ENCODE measurements at places on chromosomes 6 and 20.

- DNase-seq: no peak
Observed at GRCh38 chr20:10763112-10763511, 89.3 kb upstream of the JAG1 start.

DNA sequence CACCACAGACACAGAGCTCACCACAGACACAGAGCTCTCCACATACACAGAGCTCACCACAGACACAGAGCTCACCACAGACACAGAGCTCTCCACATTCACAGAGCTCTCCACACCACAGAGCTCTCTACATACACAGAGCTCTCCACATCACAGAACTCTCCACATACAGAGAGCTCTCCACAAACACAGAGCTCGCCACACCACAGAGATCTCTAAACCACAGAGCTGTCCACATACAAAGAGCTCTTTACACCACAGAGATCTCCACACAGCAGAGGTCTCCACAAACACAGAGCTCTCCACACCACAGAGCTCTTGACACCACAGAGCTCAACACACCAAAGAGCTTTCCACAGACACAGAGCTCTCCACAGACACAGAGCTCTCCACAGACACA lies 55.8 kb downstream of the ERMARD start:
- no peak for DNase-seq

- no peak for DNase-seq
Observed at GRCh38 chr6:107853230-107853629, 29.1 kb upstream of the SCML4 start.

DNA sequence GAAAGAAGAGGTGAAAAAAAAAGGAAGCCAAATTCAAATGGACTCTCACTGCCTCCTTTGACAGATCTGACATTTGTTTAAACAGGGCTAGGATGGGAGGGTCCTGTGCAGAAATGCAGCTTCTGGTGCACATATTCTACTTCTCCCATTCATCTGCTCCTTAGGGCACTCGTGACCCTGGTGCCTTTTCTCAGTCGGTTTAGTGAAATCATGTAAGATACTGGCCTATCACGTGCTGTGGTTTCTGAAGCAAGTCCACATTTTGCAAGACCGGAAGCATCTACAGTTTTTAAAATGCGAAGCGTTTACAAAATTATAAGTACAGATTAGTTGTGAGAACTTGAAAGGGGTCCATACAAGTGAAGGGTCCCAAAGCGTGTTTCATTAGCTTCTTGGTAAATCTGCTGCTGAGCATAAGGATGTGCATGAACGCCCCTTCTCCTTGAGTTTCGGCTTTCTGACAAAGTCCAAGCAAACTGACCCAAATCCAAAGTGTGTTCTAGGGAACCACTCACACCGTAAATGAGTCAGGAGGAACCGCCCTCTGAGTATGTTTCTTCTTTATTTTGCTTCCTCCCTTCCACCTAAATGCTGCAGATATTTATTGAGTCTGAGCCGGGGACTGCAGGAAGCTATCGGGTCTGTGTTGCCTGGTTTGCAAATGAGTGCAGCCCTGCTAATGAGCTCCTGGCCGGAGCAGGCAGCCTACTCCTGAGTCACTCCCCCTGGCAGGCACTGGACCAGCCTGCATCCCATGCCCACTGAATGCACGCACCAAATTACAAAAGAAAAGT lies 323.8 kb upstream of the JARID2 start:
- no peak for DNase-seq

DNA sequence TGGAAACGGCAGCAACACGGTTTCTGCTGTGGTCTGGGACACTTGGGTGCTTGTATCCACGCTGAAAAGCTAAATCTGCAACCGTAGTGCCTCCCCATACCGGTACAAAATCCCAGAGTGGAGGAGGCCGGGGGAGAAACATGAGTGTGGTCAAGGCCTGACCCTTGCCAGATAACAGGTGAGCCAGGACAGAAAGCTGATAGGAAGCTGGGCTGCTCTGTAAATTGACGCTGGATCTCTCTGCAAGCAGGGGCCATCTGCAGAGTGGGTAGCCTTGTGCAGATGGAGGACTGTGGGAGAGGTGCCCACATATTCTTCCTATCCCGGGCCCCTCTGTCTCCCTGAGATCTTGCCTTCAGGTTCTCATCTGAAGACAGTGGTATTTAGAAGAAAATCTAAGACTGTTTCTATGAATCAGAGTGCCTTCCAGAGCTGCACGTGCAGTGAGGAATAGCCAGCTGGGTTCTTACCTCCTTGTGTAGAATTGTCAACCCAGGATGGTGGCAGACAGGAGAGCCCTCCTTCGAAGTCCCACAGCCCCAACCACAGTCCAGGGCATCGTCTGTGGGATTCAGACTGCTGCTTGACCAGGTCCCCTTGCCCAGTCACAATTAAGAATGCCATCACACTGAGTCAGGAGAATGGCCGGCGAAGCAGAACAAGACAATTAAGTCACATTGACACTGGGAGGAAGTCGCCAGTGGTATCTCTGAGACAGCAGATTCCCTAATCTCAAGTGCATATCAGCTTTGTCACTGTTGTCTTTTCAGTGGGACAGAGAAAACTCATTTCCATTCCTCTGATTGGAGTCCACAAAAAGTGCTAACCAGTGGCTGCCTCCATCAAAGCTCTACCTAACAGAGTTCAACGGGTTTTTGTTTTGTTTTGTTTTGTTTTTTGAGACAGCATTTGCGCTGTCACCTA lies 100.0 kb upstream of the RIPOR2 start:
- no peak for DNase-seq

DNA sequence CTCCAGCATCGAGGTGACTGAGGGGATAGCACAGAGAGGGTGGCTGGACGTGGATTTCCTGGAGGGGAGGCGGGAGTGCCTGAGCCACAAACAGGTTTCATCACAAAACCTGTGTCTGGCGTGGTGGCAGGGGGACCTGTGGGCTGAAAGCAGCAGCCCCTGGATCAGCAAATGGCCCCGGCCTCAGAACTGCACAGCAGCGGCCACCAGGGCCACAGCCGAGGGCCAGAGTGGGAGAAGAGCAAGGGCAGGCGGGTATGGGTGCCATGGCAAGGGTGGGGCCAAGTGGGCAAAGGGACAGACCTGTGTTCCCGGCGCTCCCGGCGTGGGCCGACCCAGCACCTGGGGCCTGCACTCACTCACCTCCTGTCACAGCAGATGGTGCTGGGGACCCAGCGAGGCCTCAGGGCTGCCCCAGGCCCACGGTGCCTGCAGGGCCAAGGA lies 19.0 kb downstream of the NTSR1 start:
- DNase-seq: no peak

DNA sequence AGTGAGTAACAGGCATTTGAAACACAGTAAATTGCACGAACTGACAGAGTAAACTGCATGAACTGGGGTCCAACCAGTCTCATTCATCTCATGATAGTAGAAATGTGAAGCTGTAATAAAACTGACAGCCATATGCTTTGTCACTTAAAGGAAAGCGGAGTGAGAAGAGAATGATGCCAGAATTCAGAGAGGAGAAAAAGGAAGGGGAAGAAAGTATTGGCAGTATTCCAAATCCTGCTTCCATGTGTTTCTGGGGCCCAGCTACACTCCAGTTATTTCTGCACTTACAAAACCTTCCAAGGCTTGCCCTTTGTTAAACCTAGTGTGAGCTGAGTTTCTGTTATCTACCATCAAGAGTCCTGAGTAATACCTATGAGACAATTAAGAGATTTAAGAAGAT lies 17.2 kb downstream of the SNX14 start:
- no peak for DNase-seq

GRCh38 chr20:5203380-5203779 lies 76.6 kb downstream of the CDS2 start:
- DNase-seq: no peak

DNA sequence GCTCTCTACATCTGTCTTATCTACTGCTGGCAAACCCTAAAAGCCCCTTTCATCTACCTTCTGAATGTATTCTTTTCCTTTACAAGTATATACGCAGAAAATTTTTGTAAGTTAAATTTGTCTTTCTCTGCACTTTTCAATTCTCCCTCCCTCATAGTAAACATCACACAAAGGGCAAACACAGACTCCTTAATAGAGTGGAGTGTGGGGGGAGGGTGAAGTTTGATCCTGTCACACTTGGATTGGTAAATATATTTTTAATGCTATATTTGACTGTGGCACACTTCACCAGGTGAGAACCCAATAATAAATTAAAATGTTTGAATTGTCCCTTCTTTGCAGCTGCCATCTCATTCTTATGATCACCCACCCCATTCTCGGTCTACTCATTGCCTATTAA lies 33.2 kb upstream of the PAQR8 start:
- no peak for DNase-seq

- DNase-seq: no peak
Observed at GRCh38 chr20:25605148-25605547, 18.7 kb downstream of the NANP start.

DNA sequence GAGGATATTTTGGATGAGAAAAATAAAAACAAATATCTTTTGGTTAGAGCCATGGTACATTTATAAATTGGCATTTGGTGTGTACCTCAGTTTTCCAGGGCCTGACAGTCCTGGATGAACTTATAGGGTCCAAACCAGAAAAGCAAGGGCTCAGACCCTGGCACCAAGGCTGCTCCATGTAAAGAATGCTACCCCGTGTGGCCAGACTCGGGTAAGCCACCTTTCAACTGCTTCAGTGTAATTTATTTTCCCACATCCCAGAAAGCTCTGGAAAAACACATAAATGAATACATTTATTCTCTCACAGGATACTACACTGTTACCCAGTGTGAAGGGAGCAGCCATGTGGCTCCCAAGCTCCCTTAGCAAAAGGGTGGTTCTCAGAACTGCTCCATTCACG lies 13.8 kb downstream of the MRPL14 start:
- no peak for DNase-seq

- DNase-seq: no peak
Observed at GRCh38 chr6:145705561-145705960, 29.8 kb downstream of the EPM2A start.

GRCh38 chr6:101088594-101088993 lies 207.5 kb upstream of the ASCC3 start:
- no peak for DNase-seq

GRCh38 chr20:9200196-9200595 lies 131.3 kb downstream of the PLCB4 start:
- DNase-seq: no peak

DNA sequence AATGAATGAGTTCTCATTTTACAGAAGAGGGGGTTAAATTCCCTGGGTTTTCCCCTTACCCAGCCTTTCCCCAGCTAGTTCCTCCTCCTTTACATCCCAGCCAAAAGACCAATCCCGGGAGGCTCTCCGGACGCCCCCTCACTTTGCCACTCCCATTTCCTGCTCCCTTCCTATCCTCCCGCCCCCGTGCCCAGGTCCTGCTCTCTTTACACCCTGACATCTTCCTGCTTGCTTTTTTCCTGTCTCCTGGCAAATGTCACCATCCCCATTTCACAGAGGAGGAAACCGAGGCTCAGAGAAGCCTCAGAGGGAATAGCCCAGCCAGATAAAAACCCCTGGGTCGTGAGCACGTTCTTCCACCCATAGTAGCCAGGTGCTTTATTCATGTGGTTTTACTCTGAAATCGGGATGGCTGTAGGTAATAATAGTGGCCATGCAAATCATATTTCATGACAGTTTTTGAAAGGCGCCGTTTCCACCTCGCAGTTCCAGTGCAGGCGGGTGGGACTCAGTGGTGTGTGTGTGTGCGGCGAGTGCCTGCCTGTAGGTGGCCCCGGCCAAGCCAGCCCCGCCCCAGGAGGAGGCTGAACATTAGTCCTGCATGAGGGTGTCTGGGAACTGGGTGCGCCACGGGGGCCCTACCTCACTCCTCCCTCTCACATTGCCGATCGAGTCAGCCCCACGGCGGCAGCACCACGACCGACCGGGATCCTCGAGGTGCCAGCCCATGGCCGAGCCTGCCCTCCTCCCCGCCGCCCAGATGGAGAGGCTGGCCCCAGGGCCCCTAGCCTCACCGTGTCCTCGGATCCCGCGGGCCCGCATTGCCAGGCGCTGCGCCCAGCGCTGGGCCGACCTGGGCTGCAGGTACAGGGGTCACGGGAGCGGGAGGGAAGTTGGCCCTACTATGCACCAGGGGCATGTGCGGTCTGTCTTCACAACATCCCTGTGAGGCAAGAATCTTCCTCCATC lies at the start of gene ARHGAP40:
Gene ARHGAP40 (plus strand): TSS at position 594 of the 969 bp plus-strand sequence.
- DNase-seq: peak; percentile 55

DNA sequence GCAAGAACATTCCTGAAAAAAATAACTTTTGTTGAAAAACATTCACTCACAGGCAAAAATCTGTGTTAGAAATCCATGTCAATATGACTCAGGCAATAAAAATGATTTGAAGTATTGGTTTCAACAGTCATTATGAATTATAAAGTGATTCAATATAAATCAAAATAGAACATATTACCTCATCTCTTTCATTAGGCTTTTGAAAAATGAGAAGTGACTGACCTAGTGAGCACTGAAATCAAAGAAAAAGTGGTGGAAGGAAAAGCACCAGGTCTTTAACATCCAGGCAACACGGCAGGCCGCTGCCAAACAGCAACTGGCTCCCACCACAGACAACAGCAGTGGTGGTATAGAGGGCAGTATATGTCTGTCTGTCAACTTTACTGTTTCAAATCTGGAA lies 68.9 kb downstream of the MAN1A1 start:
- DNase-seq: no peak

GRCh38 chr6:25883991-25884390 lies 9.9 kb upstream of the SLC17A3 start:
- no peak for DNase-seq

- no peak for DNase-seq
Observed at GRCh38 chr20:35467339-35468224, 12.2 kb downstream of the CEP250 start.

DNA sequence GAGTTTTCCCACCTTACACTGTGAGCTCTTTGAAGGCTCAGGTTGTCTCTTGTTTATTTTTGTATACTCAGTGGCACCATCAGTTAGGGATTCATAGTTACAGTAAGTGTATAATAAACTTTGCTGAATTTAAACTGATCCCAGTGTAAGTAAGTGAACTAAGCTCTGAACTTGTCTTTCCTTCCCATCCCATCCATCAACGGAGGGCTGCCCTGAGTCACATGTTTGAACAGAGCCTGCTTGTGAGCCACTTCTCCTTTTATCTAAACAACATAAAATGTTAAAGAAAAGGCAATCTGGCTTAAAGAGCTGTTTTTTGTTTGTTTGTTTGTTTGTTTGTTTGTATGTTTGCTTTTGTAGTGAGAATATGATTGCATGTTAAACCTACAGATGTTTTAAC lies 185.7 kb upstream of the MARCKS start:
- no peak for DNase-seq

DNA sequence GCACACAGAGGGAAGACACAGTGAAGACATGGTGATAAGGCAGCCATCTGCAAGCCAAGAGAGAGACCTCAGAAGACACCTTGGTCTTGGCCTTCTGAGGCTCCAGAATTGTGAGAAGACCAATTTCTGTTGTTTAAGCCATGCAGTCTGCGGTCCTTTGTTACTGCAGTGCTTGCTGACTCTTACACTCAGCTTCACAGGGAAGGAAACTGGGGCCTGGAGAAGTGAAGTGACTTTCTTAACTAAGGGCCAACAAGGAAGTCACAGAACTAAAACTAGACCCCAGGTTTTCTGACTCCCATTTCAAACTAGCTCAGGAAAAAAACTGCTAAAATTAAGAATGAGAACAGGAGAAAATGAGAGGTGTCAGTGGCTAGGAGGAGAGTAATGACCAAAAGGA lies 74.3 kb downstream of the TNFRSF21 start:
- no peak for DNase-seq

Measured in ureter (tissue), 1 donor.